ENCODE measurements at places on chromosomes 16 and 17.

DNA sequence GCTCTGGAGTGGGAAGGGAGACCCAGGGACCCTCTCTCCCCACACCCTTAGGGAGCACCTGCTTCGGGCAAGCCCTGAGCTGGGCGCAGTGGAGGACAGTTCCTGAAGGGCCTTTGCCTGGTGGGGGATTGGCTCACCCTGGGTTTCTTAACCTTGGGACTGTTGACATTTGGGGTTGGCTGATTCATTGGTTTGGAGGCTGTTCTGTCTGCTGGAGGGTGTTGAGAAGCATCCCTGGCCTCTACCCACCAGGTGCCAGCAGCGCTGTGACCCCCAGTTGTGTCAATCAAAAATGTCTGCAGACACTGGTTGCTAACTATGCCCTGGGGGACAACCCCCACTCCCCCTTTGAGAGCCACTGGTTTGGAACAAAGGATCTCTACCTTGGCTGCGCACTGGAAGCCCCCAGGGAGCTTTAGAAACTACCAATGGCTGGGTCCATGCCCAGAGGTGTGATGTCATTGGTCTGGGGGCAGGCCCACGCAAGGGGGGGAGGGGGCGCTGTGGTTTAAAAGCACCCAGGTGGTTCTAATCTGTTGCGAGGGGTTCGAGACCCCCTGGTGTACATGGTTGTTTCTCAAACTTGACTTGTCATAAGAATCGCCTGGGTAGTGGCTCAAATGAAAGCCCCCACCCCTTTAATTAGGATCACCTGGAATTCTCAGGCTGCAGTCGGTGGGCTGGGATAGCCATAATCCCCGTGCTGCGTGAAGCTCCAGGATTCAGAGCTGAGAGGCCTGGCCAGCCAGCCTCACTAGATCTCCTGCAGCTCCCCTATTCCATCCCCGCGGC is 151.9 kb upstream of the GSE1 start:
- DNase-seq: peak; percentile 53

- no peak for DNase-seq
Observed at GRCh38 chr17:81561494-81561885, 9.3 kb upstream of the FAAP100 start.

DNA sequence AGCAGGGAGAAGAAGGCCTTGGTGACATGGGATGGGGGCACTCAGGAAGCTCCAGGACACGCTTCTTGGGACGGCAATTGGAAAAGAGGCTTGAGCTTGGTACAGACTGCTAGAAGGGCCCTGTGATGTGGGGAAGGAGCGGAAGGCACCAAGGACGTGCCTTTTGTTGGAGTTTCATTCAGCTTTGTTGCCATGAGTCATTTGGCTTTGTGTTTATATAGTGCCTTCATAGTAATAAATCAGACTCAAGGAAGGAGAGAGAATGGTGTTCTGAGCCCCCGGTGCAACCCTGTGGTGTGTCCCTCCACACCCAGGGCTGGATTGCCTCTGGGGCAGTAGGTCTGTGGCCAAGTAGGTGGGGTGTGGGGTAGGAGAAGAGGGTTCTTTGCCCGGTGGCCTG is 7.4 kb upstream of the TBX4 start:
- DNase-seq: no peak

DNA sequence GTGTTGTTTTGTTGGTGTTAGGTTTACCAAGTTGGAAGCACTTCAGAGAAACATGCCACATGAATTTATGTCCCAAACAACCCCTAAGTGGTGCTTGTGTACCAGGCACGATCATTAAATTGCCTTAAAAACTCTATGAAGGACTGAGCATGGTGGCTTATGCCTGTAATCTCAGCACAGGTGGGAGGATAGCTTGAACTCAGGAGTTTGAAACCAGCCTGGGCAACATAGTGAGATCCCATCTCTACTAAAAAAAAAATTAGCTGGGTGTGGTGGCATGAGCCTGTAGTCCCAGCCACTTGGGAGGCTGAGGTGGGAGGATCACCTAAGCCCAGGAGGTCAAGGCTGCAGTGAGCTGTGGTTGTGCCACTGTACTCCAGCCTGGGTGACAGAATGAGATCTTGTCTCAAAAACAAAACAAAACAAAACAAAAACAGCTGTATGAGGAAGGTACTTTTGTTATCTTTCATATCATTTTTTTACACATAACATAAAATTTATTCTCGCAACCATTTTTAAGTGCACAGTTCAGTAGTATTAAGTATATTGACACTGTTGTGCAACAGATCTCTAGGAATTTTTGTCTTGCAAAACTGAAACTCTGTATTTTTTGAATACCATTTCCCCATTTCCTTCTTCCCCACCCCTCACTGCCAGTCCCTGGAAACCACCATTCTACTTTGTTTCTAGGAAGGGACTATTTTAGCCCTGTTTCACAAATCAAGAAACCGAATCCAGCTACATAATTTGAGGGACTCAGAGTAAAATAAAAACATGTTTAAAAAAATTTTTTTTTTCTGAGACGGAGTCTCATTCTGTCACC is 14.3 kb upstream of the RBBP6 start:
- DNase-seq: no peak

- DNase-seq: no peak
Observed at GRCh38 chr16:10945065-10945787, 862 bp downstream of the CLEC16A start.
